ENCODE measurements at places on chromosomes 5 and 9.

- DNase-seq: no peak
Measured at GRCh38 chr5:73388306-73388684, 60.3 kb downstream of the FOXD1 start.

- no peak for DNase-seq
Measured at GRCh38 chr9:136566901-136567300, 21.1 kb upstream of the NOTCH1 start.

GRCh38 chr5:137234973-137235943 lies 263.9 kb downstream of the SPOCK1 start:
- DNase-seq: no peak

DNA sequence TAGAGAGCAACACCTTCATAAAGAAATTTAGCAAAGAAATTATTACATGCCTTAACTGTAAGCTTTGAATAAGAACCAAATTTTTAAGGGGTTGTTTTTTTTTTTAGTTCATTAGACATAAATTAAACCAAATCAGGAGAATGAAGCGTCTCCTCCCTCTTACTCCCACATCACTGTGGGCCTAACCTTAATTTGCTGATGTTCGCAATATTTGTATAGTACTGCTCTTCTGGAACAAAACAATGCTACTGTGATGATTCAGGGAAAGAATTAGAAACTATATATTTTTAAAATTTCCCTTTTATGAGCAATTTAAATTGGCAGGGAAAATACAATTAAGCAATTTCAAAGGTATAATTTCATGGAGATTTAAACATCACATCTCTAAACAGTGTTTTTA lies 275.0 kb upstream of the C9orf72 start:
- no peak for DNase-seq

- no peak for DNase-seq
Measured at GRCh38 chr5:66144834-66145390, 812 bp downstream of the SREK1 start.

- DNase-seq: no peak
Measured at GRCh38 chr9:70228611-70229010, 30.2 kb upstream of the SMC5 start.

DNA sequence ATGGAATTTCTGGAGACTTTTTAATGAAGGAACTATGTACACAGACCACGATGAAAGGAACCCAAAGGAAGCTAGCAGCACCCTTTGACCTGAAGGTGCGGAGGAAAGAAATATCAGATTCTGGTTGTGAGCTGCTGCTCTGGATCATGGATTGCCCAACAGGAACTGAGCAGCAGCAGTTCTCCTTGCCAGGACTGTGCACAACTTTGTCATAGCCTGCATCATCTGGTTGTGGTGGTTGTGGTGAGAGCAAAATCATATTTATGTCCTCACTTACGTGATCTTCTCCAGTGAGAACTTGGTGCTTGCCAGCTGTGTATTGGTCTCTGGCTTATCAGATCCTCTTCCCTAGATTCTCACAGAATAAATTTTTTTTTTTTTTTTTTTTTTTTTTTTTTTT lies 70.7 kb upstream of the LPAR1 start:
- DNase-seq: no peak

DNA sequence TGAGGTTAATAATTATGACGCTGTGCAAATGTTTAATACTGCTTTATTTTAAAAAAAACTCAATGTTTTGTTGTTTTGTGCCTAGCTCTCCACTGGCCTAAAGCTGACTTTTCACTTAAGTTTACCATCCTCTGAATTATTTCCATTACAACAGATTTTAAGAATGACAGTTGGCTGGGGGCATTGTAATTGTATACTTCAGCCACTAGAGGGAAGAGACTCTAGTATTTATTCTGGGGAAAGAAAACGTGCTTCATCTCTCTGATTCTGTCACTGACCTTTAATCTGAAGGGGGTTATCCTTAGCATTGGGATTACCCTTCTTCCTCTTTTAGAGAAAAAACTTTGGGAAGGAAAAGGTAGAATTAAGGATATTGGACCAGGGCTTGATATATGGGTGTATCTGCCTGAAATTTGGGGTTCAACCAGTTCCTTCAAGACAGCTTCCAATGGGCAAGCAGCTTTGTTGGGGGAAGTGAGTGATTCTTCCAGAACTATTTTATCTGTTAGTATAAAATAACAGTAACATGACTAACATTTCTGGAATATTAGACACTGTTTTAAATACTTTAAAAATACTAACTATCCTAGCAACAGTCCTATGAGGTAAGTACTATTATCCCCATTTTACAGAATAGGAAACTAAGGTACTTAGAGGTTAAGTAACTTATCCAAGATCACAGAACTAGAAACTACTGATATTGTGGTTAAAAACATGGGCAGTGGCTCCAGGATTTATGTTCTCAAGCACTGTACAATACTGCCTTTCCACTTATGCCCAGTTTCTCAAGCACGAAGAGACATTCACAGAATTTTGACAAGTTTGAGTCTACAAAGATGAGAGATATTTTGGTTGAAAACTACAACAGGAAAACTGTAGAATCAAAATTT lies 208.4 kb downstream of the CD180 start:
- peak; percentile 20 for DNase-seq

DNA sequence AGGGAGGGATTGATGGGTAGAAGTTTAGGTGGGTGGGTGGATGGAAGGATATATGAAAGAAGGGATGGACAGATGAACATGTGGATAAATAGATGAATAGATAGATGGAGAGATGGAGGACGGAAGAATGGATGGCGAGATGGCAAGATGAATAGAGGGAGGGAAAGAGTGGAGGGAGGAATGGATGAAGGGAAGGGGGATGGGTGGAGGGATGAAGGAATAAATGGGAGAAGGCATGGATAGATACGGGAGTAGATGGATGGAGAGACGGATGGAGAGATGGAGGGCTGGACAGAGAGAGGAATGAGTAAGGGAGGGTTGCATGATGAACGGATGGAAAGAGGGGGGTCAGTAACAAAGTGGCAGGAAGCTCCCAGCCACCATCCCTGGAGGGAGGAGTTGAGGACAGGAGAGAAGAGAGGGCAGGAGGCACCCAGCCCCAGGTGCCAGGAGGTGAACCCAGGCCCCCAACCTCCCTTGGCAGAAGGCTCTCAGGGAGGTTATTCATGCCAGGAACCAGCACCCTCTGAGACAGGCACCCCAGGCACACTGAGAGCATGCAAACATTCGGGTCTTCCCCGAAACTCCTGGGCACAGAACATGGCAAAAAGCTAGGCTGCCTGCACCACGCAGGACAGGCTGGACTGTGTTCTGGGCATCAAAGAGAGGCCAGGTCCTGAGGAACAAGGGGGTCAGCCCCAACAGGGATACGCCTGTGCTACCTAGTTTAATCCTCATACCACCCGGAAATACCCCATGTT lies 9.1 kb downstream of the SARDH start:
- no peak for DNase-seq

DNA sequence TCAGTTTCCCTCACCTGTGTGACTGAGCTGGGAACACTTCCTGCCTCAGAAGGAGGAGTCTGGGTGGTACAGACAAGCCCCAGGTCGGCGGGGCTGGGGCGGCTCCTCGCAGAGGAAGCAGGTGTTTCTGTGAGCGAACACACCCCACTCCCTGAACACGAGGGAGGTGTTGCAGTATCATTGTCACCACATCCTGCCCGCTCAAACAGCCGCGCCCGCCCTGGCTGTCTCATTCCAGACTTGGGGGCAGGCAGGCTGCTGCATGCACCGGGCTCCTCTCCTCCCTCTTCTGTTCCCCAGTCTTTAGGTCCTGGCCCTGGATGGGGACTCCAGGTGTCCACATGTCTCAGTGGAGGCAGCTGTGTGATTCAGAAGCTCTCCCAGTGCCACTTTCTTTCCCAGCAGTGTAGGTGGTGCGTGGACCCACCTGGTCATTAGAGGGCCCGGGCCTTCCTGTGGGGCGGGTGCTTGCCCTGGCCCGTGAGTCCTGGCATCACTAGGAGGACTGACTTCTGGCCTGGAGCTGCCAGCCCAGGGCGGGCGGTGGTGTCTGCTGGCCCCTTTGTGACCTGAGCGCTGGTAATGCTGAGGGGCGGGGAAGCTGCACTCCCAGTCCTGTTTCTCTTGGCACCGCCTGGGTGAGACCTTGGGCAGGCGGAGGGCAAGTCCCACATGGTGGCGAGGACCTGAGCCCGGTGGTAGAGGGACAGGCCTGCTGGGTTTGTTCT lies 18.3 kb upstream of the PHYHD1 start:
- peak; percentile 95 for DNase-seq

DNA sequence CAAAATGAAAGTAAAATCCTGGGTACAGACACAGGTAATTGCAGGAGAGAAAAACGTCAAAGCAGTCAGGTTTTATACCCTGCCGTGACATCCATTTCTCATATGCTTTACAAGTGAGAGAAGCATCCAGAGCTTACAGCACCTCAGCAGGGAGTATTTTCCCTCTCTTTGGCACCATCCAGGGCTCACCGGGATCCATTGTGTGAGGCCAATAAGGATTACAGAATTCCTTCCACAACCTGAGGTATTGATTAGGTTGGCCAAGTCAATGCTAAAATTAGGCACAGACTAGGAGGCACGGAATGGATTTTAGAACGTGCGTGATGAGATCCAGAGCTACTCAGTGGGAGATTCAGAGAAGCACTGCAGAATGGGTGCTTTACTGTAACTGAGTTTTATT lies 296.6 kb downstream of the FBXL7 start:
- DNase-seq: no peak

DNA sequence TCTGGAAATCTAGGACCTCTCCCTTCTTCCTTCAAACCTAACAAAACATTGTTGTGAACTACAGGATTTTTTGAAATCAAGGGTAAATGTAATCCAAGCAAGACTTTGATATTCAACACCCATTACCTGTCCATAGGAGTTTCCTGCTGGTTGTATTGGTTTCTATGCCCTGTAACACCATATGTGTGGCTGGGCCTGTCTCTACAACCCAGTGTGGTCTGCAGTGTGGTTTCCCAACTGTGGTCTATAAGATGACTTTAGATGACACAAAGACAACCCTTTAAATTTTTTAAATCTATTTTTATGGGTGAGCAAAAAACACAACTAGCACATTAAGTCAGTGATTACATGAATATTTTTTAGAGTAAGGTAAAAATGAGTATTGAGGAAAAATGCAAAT lies 93.1 kb downstream of the SMIM15 start:
- no peak for DNase-seq

DNA sequence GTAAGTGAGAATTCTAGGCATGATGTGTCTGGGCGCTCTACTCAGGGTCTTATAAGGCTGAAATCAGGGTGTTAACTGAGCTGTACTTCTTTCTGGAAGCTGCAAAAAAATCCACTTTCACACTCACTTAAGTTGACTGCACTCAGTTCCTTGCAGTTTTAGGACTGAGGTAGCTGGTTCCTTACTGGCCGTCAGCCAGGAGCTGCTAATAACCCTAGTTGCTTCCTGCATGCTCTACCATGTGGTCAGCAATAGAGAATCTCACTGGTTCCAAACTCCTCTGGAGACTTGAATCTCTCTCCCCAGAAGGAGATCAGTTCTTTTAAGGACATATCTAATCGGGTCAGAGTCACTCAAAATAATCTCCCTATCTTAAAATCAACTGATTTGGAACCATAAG lies 911.2 kb downstream of the EFNA5 start:
- no peak for DNase-seq

GRCh38 chr5:68033029-68033428 lies 182.5 kb upstream of the PIK3R1 start:
- no peak for DNase-seq

DNA sequence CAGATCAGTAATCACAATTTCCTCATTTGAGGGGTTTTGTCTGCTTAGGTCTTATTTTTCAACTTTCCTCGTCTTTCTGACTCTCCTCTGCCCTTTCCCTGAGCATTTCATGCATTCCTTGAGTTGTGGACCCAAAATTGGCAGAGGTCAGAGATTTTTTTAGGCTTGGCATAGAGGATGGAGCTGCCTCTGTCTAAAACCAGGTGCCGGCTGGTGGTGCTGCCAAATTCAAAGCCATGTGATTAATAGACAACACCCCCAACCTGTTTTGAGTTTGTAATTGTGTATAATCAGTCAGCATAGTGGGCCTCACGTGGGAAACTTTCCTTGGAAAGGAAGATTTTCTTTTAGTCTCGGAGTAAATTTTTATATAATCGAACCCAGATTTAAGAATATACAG lies 39.6 kb downstream of the TJP2 start:
- no peak for DNase-seq

GRCh38 chr5:165185716-165186115 lies 1680.3 kb downstream of the MAT2B start:
- no peak for DNase-seq

- no peak for DNase-seq
Measured at GRCh38 chr9:132782037-132782436, 96.0 kb downstream of the AK8 start.

DNA sequence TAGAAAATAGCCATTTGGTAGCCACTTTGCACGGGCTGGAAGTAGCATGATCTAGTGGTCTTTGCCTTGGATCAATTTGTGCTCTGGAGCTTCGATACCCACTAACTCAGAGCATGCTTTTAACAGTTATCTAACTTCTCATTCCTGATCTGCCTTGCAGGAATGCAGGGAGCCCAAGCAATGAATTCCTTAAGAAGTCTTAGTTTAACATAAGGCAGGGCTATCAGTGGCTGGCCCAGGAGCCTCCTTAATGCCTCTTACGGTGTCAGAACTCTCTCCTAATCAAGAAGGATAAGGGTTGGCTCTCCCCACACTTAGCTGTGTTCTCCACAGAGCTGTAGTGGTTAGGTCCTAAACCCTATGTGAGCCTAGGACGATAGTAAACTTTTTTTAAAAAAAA lies 95.8 kb upstream of the TBCA start:
- no peak for DNase-seq

DNA sequence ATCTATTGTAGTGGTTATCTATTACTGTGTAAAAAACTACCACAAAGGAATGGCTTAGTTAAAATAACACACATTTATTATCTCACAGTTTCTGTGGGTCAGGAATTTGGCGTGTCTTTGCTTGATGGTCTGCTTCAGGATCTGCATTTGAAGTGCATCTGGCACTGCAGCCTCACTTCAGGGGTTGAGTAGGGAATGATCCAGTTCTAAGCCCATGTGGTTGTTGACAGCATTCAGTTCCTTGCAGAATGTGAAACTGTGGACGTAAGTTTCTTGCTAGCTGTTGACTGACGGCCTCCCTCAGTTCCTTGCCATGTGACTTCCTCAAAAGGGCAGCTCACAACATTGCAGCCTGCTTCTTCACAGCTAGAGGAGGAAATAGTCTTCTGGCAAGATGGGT lies 2.1 kb upstream of the OGN start:
- peak; percentile 24 for DNase-seq

GRCh38 chr9:123112015-123112975 lies 78.8 kb downstream of the GPR21 start:
- no peak for DNase-seq

DNA sequence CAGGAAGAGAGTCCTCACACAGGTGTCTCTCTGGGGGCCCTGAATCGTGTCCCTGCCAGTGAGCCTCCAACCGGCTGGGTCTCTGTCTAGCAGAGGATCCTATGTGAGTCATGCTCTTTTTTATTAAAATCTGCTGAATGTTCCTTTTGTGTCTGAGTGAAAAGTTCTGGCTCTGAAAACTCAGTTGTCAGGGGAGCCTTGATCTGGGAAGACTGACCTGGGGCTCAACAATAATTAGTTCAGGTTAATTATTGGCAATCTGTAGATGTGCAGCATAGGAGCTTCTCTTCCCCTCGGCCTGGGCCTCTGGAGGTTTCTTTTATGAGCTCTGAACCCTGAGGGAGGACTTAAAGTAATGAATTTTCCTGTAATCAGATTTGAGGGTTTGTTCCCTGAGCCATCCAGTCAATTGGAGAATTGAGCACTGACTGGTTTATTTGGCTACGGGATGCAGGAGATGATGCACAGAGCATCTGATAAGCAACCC lies 45.2 kb downstream of the ALG2 start:
- DNase-seq: no peak

GRCh38 chr9:14218253-14218652 lies 95.7 kb downstream of the NFIB start:
- no peak for DNase-seq
